ENCODE measurements at places on chromosomes 6 and 20.

- no peak for DNase-seq
Measured at GRCh38 chr6:169934699-169935347, 183.4 kb downstream of the ERMARD start.

- DNase-seq = no peak
Measured at GRCh38 chr6:39221779-39222641, 7.3 kb downstream of the KCNK5 start.

DNA sequence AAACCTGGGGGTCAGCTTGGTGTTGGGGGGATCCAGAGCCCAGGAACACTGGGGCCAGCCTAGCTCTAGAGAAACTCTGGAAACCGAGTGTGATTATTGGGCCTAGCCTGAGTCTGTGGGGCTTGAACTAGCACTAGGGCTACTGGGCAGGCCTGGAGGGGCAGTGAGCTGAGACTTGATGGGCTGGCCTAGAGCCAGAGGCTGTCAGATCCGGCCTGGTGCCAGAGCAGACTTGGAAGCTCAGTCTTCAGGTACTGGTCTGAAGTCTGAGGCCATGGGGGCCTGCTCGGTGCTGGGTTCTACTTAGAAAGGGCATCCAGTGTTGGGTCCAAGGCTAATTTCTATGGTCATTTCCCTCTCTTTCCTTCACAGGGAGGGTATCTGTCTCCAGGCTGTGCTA lies 2.7 kb downstream of the DEFB112 start:
- no peak for DNase-seq

DNA sequence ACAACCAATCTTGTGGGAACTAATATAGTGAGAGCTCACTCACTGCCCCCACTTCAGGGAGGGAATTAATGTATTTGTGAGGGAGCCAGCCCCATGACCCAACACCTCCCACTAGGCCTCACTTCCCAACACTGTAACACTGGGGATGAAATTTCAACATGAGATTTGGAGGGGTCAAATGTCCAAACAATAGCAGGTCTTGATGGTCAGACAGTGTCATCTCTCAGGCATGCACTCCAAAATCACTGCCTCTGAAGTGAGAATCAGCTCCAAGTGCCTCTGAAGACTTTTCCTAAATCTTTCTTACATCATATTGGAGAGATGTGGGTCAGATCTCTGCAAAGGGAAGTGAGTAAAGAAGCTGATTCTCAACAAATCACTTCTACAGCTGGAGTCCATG lies 13.8 kb upstream of the SAYSD1 start:
- DNase-seq = no peak

DNA sequence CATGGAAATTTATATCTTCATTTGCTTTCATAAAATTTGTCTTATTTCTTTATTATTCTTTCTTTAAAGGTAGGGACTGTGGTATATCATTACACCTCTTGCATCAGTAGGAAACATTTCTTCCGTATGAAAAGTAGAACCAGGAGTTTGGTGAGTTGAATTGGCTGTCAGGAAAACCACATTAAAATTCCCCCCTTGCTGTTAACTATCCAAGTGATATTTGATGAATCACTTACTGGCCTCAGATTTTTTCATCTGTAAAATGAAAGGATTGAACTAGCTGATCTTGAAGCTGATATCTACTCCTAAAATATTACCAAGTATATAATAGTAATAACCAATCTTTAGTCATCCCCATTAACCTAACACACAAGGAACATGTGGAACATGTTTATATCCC lies 460.9 kb downstream of the GJA1 start:
- no peak for DNase-seq

DNA sequence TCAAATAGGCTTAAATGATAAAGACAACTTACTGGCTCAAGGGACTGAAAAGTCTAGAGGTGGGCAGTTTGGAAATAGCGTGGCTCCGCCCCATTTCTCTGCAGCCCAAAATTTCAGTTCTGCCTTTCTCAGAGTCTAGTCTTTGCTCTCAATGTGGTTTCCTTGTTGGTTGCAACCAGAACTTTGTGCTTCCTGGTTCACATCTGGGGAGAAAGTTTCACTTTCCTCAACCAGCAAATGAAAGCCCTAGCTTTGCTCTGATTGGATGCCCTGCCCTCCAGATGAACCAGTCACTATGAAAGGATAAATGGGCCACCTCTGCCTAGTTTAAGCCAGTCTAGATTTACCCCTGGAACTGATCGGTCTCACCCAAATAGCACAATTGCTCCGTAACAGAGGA lies 14.9 kb downstream of the SYCP2L start:
- DNase-seq = no peak

DNA sequence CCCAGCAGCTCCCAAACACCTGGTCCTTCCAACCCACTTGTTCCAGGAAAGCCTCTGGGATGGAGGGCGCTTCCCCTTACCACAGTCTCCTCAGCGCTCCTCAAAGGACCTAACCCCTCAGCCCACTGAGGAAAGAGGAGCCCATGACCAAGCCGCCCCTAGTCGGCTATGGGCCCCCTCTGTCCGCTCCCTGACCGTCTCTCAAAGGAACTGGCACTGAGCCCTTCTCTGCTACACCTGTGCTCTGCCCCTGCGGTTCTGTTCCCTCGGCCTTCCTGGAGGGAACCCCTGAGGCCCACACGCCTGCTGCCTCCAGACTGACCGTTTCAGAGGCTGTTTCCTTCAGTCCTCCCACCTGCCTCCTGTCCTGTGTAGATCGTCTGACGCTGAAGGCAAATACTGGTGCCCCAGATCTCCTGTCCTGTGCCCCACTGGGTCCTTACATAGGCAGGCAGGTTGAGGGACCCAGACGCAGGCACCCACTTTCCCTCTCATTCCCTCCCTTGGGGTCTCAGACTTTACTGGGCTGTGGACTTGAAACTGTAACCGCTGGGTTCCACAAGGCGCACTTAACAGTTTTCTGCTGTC lies 1.9 kb upstream of the SLC4A11 start:
- no peak for DNase-seq

- DNase-seq = no peak
Measured at GRCh38 chr6:25928562-25929324, 1.7 kb downstream of the SLC17A2 start.
